Smooth muscle cell of trachea (primary cell): ENCODE measurements at places on chromosomes 16 and 17. TPM values are rescaled to one million over a fixed set of nuclear protein-coding genes. Genes with fewer than 3 reads are reported as not detected.

Gene CRYBA1
- total RNA-seq: 0.15 and 0.33 TPM in 2 replicates

Gene KRT15
- 0.66 and 2.9 TPM in 2 replicates for total RNA-seq

Gene EPOP
- 0.44 and 0.99 TPM in 2 replicates for total RNA-seq

Gene MYH13
- not detected in 2 replicates for total RNA-seq

Gene KRT26
- total RNA-seq: not detected in 2 replicates

Gene SOX9
- total RNA-seq: 12.7 and 12.9 TPM in 2 replicates

Gene GAST
- not detected in 2 replicates for total RNA-seq

Gene GGT6
- total RNA-seq: not detected in 2 replicates

Gene TRAPPC1
- 80.2 and 90.3 TPM in 2 replicates for total RNA-seq

Gene SECTM1
- total RNA-seq: 39.7 and 198 TPM in 2 replicates

Gene CETP
- 0.17 TPM in 1 of 2 replicates, not detected in the other for total RNA-seq

Gene HOXB7
- total RNA-seq: 1.7 and 2.0 TPM in 2 replicates

Gene RNF157
- 1.7 and 5.1 TPM in 2 replicates for total RNA-seq

Gene C16orf96
- 0.17 TPM in 1 of 2 replicates, not detected in the other for total RNA-seq

Gene CA5A
- not detected in 2 replicates for total RNA-seq

Gene DDX5
- total RNA-seq: 235 and 534 TPM in 2 replicates

Gene KRT38
- not detected in 2 replicates for total RNA-seq
